ENCODE measurements at places on chromosomes 11 and 22.

- DNase-seq = no peak
These were observed 12.8 kb downstream of the AQP11 start for GRCh38 chr11:77602381-77603088.

DNA sequence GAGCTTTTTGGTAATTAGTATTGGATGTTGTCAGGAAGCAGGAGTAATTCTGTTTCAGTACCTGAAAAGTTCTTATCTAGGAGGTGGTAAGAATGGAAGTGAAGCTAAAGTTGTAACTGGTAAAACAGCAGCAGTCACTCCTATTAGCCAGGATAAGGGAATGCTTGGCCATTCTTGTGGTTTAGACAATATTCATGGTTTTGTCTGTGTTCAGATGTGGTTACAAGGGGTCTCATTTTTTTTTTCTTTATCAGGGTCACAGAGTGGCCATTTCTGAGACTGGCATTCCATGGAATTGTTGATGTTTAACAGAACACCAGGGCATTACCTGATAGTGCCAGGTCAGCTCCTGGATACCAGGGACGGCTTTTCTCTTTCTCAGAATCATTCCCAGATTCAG is 23.8 kb downstream of the TAF1D start:
- DNase-seq = no peak

- no peak for DNase-seq
These were observed 7.0 kb downstream of the MFNG start for GRCh38 chr22:37479196-37479595.

- DNase-seq = no peak
These were observed 96.9 kb upstream of the CTSC start for GRCh38 chr11:88434333-88434976.

- no peak for DNase-seq
These were observed 102.1 kb downstream of the RASSF10 start for GRCh38 chr11:13110929-13111812.

DNA sequence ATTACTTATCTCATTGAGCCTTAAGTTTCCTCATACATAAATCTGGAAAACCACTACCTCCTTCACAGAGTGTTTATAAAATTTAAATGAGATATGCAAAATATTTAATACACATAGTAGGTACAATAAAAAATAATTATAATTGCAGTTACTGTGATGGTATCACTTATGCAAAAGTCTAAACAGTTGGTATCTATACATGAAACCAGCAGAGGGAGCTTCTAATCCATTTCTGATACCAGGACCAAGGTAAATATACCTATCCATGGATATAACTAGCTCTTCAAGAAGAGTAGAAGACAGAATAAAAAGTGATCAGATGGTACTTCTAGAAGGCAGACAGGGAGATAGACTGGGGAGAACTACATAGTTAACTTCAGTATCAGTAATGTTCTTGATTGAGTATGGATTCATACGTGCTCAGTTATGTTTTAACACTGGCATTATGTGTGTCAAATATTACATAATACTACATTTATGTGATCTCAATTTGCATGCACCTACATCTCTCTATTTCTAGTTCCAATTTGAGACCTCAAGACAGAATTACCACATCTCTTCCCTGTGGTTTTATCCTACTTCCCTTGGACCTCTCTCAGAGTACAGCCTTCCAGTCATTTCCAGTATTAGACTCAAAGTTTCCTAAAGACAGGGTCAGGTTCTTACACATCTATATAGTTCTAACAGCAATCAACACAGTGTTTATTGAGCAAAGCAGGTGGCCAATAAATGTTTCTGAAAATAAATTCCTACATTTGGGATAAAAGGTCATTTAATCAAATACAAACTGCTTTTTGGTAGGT is 13.7 kb upstream of the TSG101 start:
- no peak for DNase-seq

GRCh38 chr22:46994265-46994664 is 231.8 kb downstream of the TBC1D22A start:
- no peak for DNase-seq

DNA sequence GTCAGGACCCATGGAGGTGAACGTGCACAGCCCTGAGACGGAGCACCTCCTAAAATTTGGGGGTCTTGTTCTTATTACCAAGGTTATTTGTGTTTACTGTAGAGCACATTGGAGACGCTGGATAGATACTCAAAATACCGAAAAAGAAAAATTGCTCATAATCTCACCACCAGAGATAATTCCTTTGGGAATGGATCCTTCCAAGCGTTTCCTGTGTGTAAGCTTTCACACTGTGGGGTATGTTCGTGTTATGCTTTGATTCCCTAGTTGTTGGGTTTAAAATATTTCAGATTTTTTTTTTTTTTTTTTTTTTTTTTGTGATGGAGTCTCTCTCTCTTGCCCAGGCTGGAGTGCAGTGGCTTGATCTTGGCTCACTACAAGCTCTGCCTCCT is 14.1 kb upstream of the MRGPRD start:
- no peak for DNase-seq

- DNase-seq = no peak
These were observed 1080.2 kb downstream of the OPCML start for GRCh38 chr11:132451942-132452601.

DNA sequence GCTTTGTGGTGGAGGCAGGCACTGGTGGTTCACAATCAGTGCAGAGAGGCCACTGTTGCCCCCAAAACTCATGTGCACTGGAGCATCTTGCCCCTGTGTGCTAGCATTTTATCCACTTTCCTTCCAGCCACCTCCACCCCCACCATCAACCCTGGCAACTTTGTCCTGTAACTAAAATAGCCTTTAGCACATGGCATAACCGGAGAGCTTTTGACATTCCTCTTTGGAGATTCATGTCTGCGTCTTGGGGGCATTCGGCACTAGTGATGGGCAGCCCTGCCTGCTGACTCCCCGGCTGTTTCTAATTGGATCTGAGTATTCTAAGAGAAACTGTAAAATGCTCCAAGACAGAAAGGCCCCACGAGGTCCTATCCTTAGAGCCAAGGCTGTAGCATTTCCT is 15.8 kb downstream of the SHISA8 start:
- DNase-seq = no peak

All from activated T-helper 1 cell treated with anti-CD3 and anti-CD28 coated beads, Interleukin-2, amount 50 U/mL, for 16 hours (primary cell).